Tongue (tissue), 3 donors: ENCODE measurements at places on chromosomes 1 and 21. TPM values are rescaled to one million over a fixed set of nuclear protein-coding genes. Genes with fewer than 3 reads are reported as not detected.

DNA sequence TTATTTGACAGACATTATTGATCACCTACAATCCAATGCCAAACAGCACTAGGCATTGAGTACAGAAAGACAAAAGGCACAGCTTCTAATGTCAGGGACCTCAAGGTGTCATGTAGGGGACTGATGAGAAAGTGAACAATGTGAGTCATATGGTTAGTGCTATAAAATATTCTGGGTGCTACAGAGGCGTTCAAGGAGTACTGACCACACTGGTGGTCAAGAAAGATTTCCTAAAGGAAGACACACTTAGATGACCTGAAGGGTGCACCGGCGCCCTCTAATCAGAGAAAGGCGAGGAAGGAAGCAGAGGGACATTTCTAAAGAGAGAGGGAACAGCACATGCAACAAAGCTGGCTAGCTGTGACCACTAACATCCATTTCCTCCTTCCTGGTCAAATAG is 64.9 kb upstream of the F3 start:
- no peak for DNase-seq

DNA sequence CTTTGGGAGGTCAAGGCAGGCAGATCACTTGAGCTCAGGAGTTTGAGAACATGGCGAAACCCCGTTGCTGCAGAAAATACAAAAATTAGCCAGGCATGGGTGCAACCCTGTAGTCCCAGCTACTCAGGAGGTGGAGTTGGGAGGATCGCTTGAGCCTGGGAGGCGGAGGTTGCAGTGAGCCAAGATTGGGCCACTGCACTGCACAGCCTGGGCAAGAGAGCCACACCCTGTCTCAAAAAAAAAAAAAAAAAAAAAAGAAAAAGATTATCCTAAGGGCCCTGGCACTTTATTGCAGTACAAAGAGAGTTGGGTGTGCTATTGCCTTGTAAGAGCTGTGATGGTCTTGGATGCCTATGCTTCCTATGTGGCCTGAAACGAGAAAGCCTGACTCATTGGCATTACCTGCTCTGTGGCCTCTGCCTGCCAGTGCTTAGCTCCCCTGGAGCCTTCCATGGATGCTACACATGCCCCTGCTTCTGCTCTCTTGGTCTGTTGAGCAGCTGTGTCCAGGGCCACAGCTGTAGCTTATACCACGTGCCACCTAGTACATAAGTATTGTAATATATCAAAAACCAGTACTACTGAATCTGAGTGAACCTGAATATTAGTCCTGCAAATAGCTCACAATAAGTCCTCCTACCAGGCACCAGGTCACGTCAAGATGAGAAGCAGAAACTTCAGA is 45.8 kb downstream of the DNAJC6 start:
- DNase-seq, result no peak

DNA sequence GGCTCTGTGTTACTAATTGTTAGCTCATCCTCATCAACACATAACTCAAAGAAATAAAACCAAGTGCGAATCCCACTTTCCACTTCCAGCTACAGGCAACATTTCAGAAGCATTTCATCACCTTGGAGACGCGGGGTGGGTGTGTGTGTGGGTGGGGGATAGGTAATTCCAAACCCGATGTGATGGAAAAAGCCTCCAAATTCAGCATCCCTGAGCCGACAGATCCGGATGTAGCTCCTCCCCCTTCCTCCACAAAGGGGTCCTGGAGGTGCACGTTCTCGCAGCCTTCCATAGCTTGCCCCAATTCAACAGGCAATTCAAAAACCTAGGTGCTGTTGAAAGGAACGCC is 486 bp downstream of the HSPA13 start:
- DNase-seq, result no peak

GRCh38 chr1:68136187-68136586 is 85.8 kb upstream of the DIRAS3 start:
- no peak for DNase-seq

DNA sequence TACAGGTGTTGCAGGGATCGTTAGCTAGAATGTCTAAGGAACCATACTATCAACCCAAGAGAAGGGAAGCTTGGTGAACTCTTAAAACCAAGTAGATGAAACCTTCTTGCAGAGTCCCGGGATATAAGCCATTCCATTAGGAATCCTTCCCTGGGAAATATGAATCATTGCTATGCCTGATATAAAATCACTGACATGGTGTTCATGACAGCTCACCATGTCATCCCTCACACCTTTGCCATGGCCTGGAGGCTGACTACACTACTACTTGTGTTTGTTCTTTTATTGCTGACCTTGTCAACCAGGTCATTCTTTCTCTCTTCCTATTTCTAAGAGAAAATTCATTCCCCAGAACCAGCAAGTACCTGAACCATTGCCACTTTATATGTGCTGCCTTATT is 12.1 kb downstream of the ST6GALNAC3 start:
- DNase-seq, result no peak

FCER1G gene
- 4.4 TPM for total RNA-seq
